Naive thymus-derived CD4-positive, alpha-beta T cell (primary cell): ENCODE measurements at places on chromosomes 16 and 17.
A peak's percentile ranks its signal among the peaks of the same experiment; 100 is the strongest.

GRCh38 chr16:8374586-8375231, 215.6 kb downstream of the TMEM114 start:
- DNase-seq, result no peak

GRCh38 chr17:63550817-63551639, 751 bp downstream of the DCAF7 start:
- no peak for DNase-seq

DNA sequence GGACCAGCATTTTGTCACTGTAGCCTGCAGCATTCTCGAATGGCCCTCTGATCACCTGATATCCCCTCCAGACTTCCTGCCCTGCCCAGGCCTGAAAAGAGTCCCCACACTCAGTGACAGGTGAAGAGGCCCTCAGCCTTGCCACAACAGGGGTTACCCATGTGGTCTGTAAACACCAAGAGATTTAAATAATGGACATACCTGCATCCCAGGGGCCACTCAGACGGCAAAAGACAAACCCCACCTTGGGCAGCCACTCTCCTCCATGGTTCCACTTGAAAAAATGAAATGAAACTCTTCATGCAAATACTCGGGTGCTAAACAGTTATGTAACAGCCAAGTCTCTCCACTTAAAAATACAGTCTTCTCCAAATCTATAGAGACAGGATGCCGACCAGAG, 22.9 kb upstream of the PECAM1 start:
- no peak for DNase-seq

DNA sequence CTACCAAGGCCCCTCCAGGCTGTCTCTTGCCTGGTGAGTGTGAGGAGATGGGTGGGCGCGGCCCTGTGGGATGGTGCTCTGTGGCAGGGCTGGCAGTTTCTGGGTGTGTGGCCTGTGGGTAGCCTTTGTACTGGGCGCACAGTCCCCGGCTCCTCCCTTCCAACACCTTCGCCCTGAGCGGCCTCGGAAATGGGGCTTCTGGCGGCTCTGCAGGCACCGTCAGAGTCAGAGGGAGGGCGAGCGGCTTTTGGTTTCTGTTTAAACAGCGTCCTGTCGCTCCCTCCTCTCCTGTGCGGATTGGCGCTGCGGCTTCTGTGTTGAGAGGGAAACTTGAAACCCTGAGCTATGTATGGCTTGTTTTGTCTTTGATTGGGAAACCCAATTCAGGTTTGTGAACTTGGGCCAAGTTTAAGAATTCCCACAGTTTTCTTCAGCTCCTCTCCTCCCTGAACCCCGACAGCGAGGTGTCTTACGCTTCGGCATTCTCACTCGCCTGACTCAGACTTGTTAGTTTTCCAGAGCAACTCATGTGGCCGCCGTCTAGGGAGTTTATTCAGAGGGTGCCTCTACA, 8.3 kb upstream of the ZNF750 start:
- no peak for DNase-seq

- DNase-seq, result no peak
These were observed 140.9 kb downstream of the CCT6B start for GRCh38 chr17:34820248-34820801.

DNA sequence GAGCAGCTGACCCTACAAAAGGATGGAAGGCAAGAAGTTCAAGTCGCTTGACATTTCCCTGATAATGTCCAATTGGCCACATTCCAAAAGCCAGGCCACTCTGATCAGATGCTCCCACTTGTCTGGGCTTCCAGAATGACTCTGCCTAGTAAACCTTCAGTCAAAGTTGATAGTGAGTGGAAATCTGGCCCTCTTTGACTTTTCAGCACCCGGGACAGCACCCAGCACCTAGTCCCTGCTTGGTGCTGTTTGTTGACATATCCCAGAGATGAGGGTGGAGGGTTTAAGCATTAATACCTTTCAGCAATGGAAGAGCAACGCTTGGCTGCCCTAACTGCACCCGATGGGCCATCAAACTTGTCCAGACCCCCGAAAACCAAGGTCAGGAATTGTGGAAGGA, 131.3 kb downstream of the AIPL1 start:
- DNase-seq, result no peak

- DNase-seq, result no peak
These were observed 25.5 kb downstream of the ADAMTS18 start for GRCh38 chr16:77409311-77409710.

- no peak for DNase-seq
These were observed 68.3 kb downstream of the GTF3C1 start for GRCh38 chr16:27481282-27481934.

GRCh38 chr17:21021208-21021803, 21.5 kb downstream of the USP22 start:
- DNase-seq, result no peak

GRCh38 chr17:60594734-60595133, 5.3 kb upstream of the PPM1D start:
- DNase-seq, result no peak

- DNase-seq, result no peak
These were observed 44.1 kb downstream of the SRCIN1 start for GRCh38 chr17:38561416-38562214.

DNA sequence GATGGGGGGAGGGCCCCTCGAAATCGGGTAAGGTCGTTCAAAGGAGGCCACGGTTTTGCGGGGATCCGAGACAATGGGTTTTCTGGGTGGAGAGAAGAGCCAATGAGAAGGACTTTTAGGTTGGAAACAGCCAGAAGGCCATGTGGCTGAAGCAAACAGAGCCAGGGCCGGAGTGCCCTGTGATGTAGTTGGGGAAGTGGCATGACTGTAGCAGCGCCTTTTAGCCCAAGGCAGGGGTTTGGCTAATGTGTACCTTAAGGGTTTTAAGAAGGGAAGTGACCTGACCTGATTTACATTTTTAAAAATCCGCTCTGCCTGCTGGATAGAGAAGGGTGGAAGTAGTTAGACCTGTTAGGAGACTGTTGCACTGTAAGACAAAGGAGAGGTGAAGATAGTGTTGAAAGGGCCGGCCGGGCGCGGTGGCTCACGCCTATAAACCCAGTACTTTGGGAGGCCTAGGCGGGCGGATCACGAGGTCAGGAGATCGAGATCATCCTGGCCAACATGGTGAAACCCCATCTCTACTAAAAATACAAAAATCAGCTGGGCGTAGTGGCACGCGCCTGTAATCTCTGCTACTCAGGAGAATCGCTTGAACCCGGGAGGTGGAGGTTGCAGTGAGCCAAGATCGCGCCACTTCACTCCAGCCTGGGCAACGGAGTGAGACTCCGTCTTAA, 1.0 kb downstream of the LYRM1 start:
- peak; percentile 35 for DNase-seq
